ENCODE measurements at places on chromosomes 16 and 17.
A peak's percentile ranks its signal among the peaks of the same experiment; 100 is the strongest.

GRCh38 chr17:6558276-6558675 is 1.9 kb upstream of the PITPNM3 start:
- no peak for DNase-seq

- DNase-seq, result no peak
These were observed 98.2 kb downstream of the ADAMTS18 start for GRCh38 chr16:77336637-77337036.

DNA sequence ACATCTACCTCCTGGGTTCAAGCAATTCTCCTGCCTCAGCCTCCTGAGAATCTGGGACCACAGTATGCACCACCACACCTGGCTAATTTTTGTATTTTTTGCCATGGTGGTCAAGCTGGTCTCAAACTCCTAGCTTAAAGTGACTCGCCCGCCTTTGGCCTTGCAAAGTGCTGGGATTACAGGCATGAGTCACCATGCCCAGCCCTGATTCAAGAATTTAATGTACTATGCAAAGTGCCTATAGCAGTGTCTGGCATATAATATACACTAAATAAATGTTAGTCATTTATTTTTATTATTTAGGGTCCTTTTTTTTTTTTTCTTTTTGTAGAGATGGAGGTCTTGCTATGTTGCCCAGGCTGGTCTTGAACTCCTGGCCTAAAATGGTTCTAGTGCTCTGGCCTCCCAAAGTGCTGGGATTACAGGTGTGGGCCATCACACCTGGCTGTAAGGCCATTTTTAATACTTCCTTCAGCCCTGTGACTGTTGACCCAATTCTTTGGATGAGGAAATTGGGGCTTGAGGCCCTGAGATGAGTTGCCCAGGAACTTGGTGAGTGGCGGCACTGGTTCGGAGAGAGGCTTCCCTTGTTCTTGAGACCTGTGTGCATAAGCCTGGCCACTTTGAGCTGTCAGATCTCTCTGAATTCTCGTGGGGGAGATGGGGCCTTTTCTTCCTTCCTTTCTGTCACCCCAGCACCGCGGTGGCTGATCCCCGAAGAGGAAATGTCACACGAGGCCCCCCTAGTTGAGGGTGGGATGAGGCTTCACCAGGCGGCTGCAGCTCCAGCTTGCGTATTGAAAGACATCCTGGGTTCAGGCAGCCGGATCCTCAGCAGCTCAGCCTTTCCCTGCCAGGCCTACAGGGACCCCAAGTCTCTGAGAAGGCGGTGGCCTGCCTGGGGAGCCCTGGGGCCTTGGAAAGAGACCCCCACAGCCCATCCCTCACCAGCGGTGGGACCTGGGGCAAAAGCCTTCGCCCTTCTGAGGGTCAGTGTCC is 38.7 kb downstream of the LAT start:
- DNase-seq, result no peak

DNA sequence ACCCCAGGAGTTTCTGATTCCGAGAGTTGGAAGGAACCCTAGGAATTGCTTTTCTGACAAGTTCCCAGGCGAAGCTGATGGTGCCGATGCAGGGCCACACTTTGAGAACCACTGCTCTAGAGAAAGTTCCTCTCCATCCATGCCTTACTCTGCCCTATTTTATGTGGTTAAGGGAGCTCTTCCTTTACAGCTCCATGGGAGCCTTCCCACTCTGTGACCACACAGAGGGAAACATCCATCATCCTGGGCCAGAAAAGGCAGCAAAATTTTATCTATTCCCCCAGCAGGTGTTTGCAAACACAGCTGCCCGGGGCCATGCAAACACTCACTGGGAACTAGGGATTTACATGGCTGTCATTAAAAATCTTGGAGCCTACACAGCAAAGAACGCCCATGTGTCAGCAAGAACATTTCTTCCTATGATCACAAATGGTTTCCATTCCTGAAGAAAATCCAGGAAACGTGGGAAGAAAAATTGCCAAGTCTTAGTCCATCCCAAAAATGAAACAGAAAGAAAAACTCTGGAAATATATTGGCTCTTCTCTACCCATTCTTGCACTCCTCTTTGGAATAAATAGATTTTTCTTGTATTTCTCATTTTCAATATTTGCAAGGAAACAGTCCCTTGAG is 252.7 kb downstream of the PMP22 start:
- DNase-seq, result no peak

DNA sequence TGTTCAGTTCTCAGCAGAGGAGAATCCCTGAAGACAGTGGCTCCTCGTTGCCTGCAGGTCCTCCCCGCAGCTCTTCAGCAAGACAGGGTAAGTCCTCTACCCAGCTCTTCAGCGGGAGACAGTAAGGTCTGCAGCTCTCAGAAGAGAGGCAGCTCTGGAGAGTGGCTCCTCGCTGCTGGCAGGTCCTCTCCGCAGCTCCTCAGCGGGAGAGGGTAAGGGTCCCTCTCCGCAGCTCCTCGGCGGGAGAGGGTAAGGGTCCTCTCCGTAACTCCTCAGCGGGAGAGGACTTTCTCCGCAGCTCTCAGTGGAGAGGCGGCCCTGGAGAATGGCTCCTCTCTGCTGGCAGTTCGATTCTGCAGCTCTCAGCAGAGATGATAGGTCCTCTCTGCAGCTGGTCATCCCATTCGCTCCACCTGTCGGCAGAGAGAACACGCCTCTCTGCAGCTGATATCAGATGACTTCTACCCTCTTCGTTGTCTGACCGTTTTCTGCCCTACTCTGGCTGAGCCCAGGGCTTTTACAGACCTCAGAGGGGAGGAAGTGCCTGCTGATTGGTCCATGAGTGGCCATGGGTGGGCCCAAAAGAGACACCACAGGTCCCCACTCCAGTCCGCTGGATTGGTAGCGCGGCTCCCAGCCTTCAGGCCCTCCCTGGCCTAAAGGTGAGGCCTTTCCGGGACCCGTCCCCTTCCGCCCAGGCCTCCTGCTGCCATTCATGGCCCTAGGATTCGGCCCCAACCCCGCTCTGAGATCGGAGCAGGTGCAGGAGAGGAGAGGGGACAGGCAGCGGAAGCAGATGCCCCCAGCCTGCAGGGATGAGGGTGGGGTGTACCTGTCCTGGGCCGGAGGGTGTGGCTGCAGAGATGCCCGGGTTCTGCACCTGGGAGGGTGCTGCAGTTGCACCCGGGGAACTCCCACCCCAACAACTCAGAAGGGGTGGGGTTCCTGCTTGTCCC is 11.9 kb upstream of the SHCBP1 start:
- DNase-seq, result no peak

DNA sequence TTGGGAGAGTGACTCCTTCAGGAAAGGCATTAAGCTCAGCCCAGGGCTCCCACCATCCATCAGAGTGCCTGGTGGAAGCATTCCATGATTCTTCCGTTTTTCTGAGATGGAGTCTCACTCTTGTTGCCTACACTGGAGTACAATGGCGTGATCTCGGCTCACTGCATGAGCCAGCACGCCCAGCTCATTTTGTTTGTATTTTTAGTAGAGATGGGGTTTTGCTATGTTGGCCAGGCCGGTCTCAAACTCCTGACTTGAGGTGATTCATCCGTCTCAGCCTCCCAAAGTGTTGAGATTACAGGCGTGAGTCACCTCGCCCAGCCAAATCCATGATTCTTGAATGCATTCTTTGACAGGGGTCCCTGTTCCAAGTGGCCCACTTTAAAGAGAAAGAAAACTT is 23.1 kb downstream of the MIS12 start:
- no peak for DNase-seq

- DNase-seq, result no peak
These were observed 15.7 kb downstream of the SLC52A1 start for GRCh38 chr17:5019475-5019956.

DNA sequence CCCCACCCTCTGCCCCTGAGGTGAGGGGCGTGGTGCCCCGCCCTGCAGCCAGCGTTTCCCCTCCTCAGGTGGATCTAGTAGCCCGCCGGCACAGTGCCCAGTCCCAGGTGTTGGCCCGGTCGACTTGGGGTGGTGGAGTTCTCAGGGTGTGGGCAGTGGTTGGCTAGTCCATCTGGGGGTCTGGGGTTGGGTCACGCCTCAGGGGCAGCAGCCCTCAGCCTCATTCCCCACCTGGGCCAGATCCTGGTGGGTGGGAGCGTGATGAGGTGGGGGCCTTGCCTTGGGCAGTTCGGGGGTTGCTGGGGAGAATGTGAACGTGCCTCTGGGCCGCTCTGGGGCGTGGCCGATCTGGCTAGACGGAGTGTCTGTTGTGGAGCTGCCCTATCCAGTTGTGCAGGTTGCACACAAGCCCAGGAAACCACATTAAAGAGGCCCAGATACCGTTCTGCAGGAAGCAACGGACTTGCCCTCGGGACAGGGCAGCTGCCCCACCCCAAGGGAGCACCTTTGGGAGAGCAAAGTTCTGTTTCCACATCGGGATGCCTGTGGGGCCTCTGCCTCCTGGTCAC is 32.0 kb downstream of the GSE1 start:
- peak; percentile 93 for DNase-seq

DNA sequence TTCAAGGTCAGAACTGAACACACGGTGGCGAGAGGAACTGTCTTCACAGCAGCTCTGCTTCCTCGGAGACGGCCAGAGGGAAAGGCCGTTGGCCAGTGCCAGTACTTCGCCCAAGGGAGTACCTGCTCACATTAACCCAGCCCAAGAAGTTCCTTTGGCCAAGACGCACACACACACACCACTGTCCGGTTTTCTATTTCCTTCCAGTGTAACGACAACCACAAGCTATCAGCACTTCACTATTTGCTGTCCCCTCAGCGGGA is 744 bp upstream of the GGNBP2 start:
- peak; percentile 79 for DNase-seq

DNA sequence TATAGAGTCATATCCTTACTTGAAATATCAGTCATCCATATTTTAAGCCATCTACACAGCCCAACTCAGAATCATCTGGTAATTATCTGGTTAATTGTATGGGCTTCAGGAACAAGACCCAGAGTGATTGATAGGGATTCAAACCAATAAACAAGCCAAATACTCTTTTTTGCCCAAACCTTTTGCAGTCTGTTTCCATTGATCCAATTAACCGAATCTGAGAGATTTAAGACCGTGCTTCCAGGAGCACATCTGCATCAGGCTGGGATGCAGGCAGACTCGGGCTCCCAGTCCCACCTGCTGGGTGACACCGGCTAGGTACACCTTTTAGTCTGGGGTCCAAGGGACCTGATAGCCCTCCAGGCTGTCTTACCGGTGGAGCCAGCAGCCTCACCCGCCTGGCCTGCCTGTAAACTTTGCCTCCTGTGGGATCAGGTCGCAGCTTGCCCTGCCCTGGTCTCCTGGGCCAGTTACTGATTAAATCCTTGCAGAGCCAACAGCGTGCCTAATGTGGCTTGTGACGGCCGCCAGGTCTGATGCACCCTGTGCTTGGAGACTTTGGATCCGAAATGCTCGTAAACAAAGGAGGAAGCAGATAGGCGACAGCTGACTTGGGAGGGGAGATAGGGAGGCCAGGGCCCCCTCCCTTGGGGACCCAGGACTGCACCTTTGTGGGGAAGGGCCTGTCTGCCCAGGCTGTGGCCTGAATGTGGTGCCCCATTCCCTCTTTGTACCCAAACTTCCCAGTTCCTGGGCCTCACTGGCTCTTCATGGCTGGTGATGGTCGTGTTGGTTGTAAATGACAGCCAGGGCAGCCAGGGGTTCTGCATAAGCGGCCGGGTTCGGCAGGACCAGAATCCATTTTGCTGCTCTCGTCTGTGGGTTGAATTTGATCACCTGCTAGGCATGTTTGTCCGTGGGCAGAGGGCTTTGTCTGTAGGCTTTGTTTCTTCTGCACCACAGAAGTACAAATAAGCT is 3.8 kb downstream of the CMIP start:
- no peak for DNase-seq

GRCh38 chr16:11725457-11725856 is 17.2 kb downstream of the TXNDC11 start:
- no peak for DNase-seq

Data from T47D (cell line).